ENCODE measurements at places on chromosomes 1 and 21.

- DNase-seq, result no peak
Observed at GRCh38 chr1:172939475-172939874, 111.3 kb downstream of the TNFSF18 start.

- DNase-seq, result no peak
Observed at GRCh38 chr1:234550341-234551031, 59.5 kb downstream of the IRF2BP2 start.

- no peak for DNase-seq
Observed at GRCh38 chr1:7572654-7573152, 198.4 kb upstream of the VAMP3 start.

DNA sequence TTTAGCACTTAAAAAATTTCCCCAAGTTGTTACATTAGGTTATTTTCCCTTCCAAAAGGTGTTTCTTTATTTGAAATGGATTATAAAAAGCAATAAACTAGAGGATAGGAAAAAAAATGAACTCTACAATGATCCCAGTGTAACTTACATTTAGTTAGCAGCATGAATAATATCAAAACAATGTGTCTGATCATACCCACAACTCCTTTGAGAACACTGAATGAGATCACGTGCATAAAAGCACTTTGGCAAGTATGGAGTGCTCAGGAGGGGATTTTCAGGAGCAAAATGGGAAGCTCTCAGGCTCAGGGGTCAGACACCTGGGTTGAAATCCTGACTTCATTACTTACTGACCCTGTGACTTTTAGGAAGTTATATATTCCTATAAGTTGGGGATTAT, 369.7 kb upstream of the PROX1 start:
- DNase-seq, result no peak

DNA sequence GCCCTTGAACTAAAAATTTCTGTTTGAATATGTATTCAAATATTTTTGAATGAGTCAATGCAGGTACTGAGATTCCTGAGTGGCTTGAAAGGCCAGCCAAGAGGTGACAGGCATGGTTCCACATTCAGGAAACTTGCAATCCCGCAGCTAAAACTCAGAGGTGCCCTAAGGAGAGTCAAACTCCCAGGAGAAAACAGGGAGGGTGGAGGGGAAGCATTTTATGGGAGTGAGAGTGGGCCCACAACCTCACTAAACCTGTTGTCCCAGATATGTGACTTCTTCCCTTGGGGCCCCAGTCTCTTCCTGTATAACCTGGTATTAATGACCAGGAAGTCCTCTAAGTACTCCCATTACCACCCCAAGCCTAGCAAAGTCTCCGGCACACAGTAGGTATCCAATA, 189.6 kb downstream of the PLPP3 start:
- DNase-seq, result no peak

DNA sequence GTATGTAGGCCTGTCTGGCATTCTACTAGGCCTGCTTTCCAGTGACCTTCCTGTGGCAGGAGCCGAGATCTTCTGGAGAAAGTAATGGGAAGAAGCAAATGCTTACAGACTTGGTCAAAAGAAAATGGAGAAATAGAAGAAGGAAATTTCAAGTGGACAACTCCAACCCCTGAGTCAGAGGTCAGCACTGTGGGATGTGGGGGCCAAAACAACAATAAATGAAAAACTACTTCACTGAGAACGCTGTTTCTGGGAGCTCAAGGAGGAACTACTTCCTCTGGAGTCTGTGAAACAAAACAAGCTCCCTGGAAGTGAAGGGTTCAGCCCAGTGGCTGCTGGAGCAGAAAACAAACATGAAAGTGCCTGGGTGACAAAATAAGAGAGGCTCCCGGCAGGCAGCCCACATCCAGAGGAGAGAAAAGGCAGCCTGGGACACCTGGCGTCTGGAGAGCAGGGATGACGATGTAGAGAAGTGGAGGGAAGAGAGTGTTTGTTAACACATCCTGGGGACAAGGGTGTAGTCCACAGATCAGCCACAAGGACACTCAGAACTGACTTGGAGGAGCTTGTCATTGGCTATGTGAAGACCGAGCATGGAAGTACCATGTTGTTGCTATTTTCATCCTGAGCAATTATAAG, 355.2 kb downstream of the SMYD3 start:
- no peak for DNase-seq
